Stimulated activated CD4-positive, alpha-beta T cell treated with anti-CD3 and anti-CD28 coated beads, Interleukin-4, amount 100 ng/mL, for 4 hours (primary cell): ENCODE measurements at places on chromosomes 12 and 14.

DNA sequence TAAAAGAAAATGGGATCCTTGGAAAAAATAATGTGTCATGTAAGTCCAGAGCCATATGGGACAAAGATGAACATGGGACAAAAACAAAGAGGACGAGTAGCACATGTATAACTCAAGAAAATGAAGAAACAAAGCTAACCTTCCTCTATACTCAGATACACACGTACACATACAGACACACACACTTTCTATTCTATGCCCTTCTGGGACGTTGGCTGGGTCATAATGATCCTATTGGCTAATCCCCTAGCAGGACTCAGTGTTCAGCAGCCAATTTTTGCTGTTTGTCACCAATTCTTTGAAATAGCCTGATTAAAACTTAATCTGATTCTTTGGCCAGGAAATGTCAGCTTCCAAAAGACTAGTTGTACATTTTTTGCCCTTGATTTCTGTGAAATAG is 189.4 kb upstream of the FOXG1 start:
- no peak for DNase-seq

DNA sequence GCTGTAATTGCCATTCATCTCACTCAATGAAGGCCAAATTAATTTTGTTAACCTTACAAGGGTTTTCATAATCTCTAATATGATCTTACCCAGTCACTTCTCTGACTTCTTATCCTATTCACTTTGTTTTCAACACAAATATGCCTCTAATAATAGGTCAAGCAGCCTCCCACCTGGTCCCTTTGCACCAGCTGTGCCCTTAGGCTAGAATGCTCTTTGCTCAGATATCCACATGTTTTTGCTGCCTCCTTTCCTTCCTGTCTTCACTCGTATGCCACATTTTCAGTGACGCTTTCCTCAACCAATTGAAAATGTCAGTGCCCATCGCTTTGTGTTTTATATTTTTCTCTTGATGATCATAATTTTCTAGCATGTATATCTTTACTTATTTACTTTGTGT is 106.4 kb upstream of the SYT10 start:
- DNase-seq = no peak

DNA sequence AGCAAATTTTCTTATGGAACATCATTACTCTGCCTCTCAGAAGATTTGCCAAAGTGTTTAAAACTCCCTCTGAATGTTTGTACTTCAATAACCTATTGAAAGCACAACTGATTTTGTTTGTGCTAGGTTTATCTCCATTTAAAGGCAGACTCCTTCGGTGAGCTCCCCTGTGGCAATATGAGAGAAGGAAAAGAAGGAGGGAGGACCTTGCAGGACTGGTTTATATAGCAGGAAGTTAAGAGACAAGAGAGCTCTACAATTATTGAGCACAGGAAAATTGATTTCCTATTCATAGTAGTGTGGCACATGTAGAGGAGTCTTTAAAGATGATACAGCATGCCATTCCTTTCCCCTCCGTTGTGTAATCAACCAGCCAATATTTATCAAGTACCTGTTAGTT is 75.5 kb downstream of the PDE3A start:
- DNase-seq = no peak

DNA sequence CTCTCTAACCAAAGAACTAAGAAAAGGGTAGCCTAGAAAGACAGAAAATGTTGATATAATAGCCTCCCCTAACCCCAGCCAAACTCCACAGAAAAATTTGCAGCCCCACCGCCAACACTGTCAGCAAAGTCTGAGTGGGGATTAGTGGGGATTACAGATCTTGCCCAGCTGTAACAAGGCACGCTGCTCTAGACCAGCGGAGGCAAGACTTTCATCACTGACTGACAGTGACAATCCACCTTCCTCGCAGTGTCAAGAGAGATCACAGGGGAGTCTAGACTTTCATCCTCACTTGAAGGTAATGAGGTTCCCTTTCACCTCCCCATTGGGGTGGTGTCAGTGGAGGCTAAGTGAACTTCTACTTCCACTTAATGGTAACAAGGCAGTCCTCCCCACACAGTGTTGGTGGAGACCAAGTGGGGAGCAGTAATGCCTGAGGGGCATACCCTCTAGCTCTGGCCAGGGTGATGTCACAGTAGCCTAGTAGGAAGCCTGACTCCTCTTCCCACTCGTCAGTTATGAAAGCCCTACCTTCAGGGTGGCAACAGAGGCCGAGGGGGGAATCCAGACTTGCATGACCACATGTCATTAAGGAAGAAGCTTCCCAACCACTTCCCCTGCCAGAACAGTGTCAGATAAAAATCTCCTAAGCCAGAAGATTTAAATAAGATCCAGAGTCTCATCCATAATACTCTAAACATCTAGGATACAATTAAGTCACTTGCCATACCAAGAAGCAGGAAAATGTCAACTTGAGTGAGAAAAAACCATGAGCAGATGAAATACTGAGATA is 91.7 kb upstream of the RASSF8 start:
- DNase-seq = no peak

DNA sequence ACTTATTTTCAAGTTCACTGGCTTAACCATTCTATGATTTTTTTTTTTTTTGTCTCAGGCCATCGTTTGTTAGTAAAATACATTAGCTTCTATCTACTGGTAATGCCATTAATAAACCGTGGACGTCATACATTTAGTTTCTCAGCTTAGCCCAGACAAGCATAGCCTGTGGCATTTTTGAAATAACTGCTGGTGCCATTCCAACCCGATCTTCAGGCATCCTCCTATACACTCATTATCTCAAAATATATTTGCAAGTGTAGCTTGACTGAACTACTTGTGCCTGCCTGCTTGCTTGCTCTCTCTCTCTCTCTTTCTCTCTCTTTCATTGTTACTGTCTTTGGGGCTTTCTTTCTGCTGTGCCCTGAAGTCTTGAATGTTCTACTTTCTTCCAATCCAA is 12.7 kb upstream of the MBIP start:
- no peak for DNase-seq

DNA sequence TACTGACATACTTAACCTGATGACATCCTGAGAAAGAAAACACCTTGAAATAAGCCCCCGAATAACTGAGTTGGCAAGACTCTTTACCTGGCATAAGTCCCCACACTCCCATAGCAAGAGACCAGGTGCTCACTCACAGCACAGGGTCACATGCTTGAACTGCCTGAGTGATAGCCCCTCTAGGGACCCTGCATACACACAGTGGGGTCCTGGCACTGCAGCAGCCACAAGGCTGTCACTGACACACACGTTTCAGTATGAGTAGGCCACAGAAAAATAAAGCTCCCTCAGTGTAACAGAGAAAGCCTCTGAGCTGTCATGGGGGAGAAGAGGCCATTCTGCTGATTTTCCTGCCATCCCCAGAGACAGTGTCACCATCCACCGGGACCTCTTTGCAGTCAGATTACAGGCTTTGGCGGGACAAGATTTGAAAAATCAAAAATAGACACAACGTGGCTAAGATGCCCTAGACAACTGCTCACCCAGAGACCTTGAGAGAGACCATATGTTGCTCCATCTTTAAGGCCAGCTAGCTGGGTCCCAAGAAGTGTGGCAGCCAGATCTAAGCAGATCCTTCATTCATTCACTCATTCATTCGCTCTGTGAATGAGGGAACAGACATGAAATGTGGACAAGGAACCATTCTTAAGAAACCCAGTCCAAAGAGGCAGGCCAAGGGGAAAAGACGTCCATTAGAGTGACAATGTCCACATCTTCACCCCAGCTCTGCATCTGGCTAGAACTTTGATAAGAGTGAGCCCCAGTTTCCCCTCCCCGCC is 1.6 kb downstream of the SCARB1 start:
- DNase-seq = no peak
